ENCODE measurements at places on chromosomes 16 and 17. TPM values are rescaled to one million over a fixed set of nuclear protein-coding genes. Genes with fewer than 3 reads are reported as not detected.

Gene ABCA8
- 2.2 TPM for total RNA-seq

Gene ERAL1
- 29.6 TPM for total RNA-seq

DNA sequence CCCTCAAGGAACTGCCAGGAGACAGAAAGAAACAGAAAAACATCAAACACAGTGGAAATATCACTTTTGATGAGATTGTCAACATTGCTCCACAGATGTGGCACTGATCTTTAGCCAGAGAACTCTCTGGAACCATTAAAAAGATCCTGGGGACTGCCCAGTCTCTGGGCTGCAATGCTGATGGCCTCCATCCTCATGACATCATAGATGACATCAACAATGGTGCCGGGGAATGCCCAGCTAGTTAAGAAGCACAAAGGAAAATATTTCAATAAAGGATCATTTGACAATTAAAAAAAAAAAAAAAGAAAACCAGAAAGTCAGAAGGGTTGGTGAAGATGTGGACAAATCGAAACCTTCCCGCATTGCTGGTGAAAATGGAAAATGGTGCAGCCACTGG, 14.9 kb upstream of the CHMP6 start:
- no peak for DNase-seq

DNA sequence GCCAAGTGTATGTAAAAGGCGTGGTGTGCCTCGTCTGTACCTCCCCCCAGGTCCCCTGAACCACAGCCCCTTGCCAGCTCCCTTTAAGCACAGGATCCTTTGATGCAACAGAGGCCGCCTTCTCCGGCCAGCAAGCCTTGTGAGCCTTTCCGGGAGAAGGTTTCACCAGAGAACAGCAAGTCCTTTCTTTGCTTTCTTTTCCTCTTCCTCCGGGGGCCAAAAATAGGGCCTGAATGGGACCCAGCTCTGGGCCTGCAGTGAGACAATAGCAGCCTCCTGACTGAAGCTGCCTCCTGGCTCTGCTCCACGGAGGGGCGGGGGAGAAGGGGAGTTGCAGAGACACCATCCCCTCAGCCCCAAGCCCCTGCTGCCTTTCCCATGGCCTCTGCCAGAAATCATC, 9.0 kb downstream of the ADGRG1 start:
- no peak for DNase-seq

GRCh38 chr16:66199189-66199588, 167.3 kb upstream of the CDH5 start:
- peak; percentile 52 for DNase-seq

All from fibroblast of villous mesenchyme (primary cell).